ENCODE measurements at places on chromosomes 1 and 21.

- DNase-seq = no peak
Measured at GRCh38 chr1:221239181-221239580, 359.9 kb downstream of the HLX start.

- DNase-seq = peak; percentile 52
Measured at GRCh38 chr1:34924759-34925555, 4.5 kb downstream of the DLGAP3 start.

GRCh38 chr1:74531796-74532195 is 19.4 kb upstream of the LRRC53 start:
- DNase-seq = no peak

- DNase-seq = no peak
Measured at GRCh38 chr1:100364697-100365096, 12.4 kb downstream of the CDC14A start.

DNA sequence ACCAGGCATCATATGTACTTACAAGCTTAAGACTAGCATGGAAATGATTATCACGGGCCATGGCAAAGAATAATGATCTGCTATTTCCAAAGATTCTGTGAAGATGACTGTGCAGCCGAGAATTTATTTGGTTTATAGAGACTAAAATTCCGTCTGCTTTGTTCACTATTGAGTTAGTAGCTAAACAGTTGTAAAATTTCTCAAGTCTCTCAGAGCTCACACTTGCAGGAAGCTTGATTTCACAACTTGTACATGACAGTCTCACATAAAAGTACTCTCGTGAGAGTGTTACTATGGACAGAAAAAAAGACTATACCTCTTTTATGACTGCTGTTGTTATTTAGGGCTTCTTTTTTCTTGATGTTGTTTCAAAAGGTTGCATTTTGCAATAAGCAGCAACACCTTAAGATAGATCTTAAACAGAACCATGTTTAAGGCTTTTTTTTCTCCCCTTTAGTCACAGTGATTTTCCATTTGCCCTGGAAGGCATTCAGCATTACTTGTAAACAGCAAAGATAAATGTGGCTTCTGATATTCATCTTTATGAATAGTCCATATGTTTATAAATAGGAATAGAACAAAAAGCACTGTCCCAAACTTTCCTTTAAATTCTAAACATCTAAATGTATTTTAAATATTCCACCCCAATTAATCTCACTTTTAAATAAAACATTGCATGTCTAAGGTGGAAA is 24.8 kb downstream of the ST6GALNAC5 start:
- no peak for DNase-seq

- no peak for DNase-seq
Measured at GRCh38 chr1:169867012-169867675, 26.6 kb downstream of the SCYL3 start.

DNA sequence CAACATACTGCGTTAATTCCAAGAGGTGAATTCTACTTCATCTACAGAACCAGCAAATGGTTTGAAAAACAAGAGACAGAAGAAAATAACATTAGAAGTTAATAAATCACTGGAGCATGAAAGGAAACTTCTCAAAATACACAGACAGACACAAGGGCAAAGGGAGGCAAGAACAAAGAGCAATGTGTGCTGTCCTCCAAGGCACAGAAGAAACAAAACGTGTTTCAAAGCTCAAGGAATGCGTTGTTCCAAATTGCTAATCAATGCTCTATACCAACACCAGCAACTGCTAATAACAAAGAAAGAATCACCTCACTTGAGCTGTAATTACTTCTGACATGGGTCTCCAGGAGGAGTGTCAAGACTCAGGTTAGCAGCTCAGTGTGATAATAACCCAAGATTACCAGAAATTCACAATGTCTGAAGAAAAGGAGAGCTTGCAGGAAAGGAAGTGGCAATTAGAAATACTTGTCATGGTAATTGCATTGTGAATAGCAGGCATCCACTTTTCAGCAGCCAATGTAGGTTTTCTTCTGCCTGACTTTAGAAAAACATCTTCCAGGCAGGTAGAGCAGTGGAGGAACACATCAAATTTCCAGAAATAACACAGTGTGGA is 175.4 kb downstream of the SEC16B start:
- no peak for DNase-seq

DNA sequence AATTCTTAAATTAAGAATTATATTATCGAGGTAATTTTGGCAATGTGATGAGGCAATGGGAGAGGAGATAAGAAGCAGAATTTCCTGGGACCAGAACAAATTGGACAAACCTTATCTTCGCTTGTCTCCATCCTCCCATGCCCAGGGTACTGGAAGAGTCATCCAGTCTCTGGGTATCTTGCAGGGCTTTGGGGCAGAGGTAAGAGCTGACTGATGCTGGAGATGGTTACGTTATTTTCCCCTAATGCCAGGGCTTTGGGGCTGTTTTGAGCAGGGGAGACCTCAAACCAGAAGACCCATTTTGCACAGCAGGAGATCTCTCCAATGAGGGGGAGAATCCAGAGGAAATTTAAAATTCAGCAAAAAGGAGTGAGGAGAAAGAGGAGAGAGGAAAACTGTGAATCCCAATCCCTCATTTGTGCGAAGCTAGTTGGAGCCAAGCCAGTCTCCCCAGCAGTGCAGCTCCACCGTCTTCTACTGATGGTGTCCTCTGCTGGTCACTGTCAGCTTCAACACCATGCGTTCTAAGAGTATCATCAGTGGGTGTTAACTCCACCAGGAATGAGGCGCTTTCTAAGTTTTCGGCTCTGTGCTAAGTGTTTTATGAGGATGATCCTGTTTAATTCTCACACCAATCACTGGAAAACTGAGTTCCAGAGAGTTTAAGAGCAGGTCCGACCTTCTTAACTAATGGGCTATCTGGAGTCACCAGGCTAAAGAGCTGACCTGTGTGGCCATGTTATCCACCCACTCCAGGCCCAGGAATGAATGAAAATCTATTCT is 86.8 kb upstream of the CD34 start:
- DNase-seq = peak; percentile 65

DNA sequence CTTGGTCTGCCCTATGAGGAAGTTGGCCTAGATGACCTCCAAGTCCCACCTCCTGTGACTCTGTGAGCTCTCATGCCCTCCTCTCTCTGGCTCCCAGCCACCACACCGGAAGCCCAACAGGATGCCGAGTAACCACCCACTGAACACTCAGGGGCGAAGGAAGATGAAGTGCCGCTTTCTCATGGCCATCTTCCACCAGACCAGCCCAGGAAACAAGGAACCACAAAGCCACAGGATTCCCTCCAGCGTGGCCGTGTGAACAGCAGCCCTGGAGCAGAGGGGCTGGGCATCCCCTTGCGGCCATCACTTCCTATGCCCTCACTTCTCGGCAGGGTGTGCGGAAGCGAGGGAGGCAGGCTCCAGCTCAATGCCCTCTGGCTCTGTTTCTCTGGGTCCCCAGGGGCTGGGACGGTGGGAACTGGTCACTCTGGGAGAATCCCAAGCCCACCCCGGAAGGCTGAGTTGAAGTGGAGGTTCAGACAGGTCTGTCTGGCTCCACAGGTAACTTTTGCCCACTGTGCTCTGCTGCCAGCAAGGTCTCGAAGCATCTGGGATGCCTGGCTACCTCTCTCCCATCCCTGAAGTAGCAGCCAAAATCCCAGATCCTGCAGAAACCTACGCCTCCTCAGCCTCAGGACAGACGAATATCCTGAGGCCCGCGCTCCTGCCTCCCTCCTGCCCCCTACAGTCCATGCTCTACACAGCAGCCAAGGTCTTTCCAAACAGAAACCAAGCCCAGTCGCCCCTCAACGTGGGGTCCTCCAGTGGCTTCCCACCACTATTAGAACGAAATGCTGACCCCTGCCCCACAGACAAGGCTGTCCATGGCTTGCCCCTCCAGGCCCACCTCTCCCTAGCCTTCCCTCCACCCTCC is 44.2 kb upstream of the ECE1 start:
- peak; percentile 92 for DNase-seq

DNA sequence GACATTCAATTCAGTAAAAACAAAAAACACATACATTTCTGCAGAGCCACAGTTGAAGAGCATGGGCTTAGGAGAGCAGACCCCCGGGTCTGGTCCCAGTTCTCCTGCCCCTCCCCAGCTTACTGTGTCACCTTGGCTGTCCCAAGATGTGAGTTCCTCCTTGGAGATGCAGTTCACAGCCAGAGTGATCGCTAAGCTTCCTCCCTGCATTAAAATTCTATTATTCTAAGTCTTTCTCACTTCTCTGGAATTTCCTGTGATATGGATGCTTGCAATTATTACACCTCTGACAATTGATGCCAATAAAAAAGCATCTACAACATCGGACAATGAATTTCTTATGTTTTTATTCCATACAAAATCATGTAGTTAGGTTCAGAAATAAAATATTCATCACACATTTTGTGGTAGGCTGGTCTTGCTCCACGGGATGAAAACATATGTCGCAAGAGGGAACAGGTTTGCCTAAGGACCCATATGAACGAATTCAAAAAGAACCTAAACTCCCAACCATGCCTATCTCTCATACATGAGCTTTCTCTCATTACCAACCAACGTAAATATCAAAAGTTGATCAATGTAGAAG is 328.5 kb upstream of the RUNX1 start:
- DNase-seq = no peak

DNA sequence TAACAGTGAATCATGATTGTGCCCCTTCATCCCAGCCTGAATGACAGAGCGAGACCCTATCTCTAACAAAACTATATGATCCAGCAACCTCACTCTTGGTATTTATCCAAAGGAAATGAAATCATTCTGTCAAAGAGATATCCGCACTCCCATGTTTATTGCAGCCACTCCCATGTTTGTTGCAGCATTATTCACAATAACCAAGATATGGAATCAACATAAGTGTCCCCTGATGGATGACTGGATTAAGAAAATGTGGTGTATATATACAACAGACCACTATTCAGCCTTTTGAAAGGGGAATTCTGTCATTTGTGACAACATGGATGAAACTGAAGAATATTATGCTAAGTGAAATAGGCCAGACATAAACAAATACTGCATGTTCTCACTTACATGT is 44.4 kb downstream of the TRMT1L start:
- no peak for DNase-seq

- peak; percentile 54 for DNase-seq
Measured at GRCh38 chr1:224644553-224645154, 28.5 kb downstream of the CNIH3 start.

Measured in astrocyte of the spinal cord (primary cell).